Urinary bladder (tissue), 4 donors: ENCODE measurements at places on chromosomes 11 and 22. TPM values are rescaled to one million over a fixed set of nuclear protein-coding genes. Genes with fewer than 3 reads are reported as not detected.
A peak's percentile ranks its signal among the peaks of the same experiment; 100 is the strongest.

GRCh38 chr11:44029507-44029845 lies 18.3 kb upstream of the ACCSL start:
- no peak for DNase-seq

GRCh38 chr22:34129691-34130486 lies 209.6 kb upstream of the LARGE1 start:
- no peak for DNase-seq

DNA sequence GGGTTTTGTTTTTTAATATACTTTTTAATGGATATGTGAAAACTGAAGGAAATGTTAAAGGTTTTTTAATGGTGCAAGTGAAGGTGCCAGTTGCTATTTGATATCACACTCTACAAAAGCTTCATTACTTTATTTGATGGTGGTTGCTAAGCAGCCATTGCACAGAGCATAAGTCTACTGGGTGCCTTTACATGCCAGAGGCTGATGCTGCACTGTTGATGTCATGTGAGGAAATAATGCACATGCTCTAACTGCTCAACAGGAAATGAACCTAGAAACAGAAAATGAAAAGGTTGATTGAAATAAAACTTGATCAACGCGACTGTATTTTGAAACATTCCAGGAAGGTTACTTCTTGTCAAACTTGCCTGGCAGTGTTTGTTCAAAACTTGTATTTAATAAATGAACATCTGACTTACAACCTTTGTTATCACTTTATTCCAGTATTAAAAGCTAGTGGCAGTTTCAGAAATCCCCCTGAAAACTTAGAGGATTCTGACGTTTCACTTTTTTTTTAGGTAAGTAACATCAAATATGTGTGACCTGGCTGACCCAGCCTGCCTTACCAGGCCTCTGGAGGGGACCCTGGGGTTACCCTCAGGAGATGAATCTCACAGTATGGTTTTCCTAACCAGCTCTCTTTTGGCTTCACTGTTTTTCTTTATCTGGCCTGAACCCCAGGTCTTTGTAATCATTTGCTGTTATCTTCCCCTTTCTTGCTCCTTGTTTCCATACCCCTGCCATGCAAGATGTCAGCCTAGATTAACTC lies 2.4 kb upstream of the ATP5MG start:
- DNase-seq = no peak

DNA sequence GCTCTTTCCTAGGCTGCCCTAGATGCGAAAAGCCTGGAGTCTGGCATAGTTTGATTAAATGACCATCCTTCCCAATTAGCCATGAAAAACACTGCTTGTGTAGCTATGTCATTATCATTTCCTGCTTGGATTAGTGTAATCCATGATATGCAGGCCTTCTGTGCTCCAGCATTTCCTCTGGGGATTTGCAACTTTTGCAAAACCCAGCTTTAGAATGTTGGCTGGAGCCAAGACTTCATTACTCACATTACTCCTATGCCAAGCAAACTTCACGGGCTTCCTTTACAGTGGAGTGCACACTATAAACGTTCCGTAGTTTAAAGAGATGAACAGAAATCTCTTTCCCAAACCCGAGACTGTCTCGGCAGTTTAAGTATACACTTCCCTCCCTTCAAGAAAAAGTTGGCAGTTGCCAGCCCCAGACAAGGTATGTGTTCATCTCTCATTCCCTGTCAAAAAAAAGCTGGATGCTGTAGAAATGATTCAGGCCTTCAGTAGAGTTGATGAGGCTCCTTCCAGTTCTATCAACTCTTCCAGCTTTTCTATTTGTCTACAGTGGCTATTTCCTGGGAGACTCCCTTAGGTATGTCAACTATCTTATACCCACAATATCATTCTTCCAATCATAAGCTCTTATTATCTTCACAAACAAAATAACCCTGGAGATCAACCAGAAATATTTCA lies 180.0 kb downstream of the MAML2 start:
- peak; percentile 33 for DNase-seq

DNA sequence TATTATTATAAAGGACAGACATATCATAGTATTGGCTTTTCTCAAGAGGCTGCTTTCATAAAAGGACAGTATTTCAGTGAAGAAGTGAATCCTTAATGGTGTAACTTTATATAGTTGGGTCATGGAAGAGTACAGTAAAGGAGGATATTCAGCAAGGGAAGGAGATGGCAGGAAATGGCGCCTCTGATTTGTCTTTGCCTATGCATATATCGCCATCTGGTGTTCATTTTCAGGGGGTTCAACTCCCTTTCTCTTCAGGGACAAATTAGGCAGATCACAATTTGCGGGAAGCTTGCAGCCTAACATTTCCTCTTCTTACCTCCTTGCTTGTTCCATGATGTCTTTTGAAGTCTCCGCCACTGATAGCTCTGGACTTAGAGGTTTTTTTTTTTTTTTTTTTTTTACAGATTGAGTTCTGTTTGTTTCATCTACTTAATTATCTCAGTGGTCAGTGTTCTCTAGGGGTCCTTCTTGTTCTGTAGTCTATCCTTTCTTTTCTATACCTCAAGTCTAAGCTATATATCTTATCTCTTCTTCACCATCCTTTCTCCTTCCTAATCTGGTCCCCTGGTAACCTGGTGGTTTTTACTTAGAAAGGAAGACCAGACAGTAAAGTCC lies 21.8 kb upstream of the RRM1 start:
- peak; percentile 68 for DNase-seq

Gene NPAS4
- total RNA-seq = 1.6 TPM

- no peak for DNase-seq
These were observed 27.6 kb downstream of the ALKBH3 start for GRCh38 chr11:43908191-43908590.

DNA sequence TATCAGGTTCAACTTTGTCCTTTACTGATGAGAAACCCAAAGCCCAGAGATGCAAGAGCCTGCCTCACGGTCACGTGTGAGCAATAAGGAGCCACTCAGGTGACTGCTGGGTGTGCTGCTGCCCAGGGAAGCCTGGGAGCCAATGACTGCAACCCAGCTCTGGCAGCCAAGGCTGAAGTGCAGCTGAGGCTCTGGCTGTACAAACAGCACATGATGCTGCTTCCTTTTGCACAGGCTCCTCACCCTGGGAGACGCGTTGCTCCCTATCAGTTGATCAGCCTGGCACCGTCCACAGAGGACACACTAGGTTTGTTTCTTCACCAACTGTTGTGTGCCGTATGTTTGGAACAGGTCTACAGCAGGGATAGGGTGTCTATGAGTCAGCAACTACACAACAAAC lies 168.7 kb downstream of the EFCAB6 start:
- no peak for DNase-seq

Gene MB
- 12.5 TPM for total RNA-seq

Gene CARD10
- total RNA-seq = 4.5 TPM

Gene UPB1
- total RNA-seq = 0.90 TPM

Gene MGAT3
- 4.2 TPM for total RNA-seq

DNA sequence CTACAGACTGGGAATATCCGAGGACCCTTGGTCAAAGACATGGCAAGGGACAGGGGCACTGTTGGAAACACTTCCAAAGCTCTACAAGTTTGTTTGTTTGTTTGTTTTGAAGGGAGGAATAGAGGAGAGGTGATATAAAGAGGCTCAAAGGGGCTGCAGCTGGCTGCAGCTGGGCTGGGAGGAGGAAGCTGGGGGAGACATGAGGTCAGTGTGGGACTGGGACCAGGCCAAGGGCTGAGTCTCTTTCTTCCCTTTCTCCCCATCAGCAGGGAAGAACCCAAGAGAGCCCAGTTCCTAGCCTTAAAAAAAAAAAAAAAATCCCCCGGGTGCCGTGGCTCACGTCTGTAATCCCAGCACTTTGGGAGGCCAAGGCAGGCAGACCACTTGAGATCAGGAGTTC lies 5.0 kb downstream of the RHOG start:
- DNase-seq = no peak

GRCh38 chr11:65053827-65054508 lies 4.4 kb downstream of the NAALADL1 start:
- no peak for DNase-seq

DNA sequence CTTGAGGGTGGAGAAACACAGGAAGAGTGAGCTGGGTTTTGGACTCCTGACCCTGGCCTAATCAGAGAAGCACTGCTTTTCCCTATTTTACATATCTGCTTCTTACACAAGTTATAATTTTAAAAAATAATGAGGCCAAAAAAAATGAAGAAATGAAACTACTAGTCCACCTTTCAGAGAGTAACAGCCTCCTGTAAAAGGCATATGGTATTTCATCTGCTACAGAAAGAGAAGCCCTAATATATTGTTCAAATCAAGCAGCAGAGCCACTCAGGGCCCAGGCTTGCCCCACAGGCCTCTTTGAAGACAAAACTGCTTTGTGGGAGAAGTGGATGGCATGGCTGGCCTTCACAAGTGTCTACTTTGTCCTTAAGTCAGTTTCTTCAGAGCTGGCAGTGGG lies 10.0 kb downstream of the DIXDC1 start:
- no peak for DNase-seq

DNA sequence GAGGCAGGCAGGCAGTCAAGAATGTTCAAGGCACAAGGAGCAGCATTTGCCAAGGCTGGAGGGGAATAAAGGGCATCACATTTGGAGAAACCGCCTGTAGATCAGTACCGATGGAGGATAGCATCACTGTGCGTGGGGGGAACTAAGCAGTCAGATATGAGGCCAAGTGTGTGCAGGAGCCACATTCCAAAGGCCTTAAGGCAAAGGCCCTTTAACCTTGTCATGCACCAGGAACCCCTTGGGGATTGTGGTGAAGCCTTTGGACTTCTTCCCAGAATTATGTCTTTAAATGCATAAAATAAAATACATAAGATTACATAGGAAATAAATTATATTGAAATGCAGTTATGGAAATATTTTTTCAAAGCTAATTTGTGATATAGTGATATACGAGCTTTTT lies 532.1 kb downstream of the BUD13 start:
- no peak for DNase-seq

GRCh38 chr22:36658900-36659299 lies 44.7 kb downstream of the CACNG2 start:
- no peak for DNase-seq

- DNase-seq = no peak
These were observed 38.3 kb upstream of the GRAMD1B start for GRCh38 chr11:123391646-123392348.
